Stimulated activated effector memory CD8-positive, alpha-beta T cell treated with anti-CD3 and anti-CD28 coated beads, Interleukin-12 subunit alpha, Interleukin-12 subunit beta, amount 100 ng/mL, for 72 hours (primary cell): ENCODE measurements at places on chromosomes 2 and 18.

DNA sequence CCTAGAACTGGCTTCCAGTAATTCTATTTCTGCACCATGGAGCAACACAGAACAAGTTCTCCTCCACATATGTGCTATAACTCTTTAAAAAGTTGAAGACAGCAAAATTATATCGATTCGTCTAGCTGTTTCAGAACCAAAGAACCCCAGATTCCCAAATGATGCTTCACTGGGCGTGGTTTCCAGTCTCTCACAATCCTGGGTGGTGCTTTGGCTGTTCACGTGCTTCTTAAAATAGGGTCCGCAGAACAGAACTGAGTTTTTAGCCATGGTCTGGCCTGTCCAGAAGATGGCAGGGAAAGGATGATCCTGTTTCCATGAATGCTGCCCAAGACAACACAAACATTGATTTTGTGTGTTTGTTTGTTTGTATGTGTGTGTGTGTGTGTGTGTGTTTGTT is 37.6 kb upstream of the PARD3B start:
- no peak for DNase-seq

DNA sequence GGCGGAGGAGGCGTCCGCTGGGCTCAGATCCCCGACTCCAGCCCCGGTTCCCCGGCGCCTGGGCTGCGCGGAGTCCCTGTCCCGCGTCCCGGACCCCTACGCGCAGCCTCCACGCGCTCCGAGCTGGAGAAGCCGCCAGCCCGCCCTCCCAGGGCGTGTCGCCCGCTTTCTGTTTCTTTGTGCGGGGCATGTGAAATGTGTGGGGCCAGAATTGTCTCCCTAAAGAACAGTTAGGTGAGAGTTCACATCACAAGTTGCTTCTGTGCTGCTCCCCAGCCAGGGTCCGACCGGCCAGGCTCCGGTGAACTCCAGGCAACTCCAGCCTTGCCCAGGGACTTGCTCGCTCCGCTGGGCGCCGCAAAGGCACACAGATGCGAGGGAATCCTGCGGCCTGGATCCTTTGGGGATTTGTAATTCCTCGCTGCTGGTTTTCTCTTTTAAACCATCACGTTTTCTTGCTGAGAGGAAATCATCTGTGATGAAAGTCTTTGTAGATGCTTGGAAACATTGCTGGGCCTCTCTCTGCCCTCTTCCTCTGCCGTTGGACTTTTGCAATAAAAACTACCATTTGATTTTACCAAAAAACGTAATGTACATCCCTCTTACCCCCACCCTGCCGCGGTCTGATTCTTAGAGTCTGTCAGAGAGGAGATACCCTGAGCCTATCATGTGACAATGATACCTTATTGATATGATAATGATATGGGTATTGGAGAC is 631 bp downstream of the GYPC start:
- peak; percentile 25 for DNase-seq

DNA sequence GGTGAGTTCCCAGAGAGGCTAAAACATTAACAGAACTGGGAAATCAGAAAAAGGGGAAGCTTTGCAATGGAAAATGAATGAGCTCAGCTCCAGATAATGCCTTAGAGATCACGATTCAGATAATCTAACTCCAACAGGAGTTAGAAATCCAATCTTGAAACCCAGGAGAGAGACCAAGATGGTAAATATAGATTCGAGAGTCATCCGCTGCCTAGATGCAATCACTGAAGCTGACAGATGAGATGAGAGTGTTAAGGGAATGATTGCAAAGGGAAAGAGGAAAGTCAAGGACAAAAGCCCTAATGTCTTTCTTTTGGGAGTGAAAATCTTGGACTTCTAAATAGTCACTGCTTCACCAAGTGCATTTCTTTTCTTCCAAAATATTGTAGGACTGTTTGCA is 722.0 kb downstream of the EPHA4 start:
- DNase-seq: no peak

DNA sequence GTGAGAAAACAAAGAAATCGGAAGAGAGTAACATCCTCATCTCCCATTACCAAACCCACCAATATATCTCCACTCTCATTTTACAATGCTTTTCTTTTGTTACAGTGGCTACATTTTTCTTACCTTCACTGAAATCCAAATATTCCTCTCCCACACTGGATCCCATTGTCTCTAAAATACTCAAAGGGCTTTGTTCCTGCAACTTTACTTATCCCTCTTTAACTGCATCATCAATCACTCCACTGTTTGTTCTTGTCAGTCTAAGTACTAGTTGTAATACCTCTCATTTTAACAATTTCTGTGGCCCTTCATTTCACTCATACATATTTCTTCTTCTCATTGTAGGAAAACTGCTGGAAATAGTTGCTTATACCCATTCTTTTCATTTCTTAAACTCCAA is 464.2 kb upstream of the PIK3C3 start:
- no peak for DNase-seq

GRCh38 chr2:226802573-226802972 is 3.0 kb upstream of the IRS1 start:
- DNase-seq: no peak

- DNase-seq: no peak
These were observed 177.1 kb downstream of the ETAA1 start for GRCh38 chr2:67574230-67574629.

- peak; percentile 17 for DNase-seq
These were observed 172.9 kb downstream of the NDUFA10 start for GRCh38 chr2:239852272-239852671.

GRCh38 chr18:55713707-55714106 is 125.7 kb upstream of the TCF4 start:
- no peak for DNase-seq

- DNase-seq: no peak
These were observed 34.6 kb downstream of the LOXHD1 start for GRCh38 chr18:46622451-46622850.

DNA sequence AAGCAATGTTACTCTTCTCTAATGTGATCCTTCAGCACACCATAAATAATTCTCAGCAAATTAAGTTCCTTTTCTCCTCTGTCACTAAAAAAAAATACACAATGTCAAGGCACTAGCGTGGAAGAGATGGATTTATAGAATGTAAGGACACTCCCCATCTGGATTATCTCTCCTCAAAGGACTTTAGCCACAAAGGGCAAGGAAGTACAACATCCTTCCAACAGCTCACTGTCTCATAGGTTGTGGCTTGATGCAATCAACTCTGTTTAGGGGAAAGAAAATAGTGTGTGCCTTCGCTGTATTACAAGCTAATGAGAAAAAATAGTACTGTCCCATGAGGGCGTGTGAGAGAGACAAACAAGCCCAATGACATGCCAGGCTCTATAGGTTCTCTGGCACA is 129.1 kb upstream of the DNMT3A start:
- DNase-seq: no peak

GRCh38 chr2:66435549-66435875 is 587 bp downstream of the MEIS1 start:
- DNase-seq: no peak

- no peak for DNase-seq
These were observed 44.3 kb downstream of the SPRED2 start for GRCh38 chr2:65388051-65388531.

DNA sequence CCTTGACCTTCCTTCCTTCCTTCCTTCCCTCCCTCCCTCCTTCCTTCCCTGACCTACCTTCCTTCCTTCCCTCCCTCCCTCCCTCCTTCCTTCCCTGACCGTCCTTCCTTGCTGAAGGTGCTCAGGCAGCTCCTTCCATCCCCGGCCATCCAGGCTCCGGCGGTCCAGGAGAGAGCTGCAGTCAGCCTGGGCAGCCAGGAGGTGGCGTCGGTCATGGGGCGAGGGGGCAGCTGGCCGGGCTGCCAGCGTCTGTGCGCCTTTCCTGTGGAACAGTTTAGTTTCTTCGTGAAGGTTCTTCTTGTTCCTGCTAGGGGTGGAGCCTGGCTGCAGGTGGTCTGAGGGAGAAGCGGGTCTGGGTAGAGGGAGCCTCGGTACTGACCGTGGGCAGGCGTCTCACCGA is 15.7 kb downstream of the GPR35 start:
- DNase-seq: peak; percentile 49

DNA sequence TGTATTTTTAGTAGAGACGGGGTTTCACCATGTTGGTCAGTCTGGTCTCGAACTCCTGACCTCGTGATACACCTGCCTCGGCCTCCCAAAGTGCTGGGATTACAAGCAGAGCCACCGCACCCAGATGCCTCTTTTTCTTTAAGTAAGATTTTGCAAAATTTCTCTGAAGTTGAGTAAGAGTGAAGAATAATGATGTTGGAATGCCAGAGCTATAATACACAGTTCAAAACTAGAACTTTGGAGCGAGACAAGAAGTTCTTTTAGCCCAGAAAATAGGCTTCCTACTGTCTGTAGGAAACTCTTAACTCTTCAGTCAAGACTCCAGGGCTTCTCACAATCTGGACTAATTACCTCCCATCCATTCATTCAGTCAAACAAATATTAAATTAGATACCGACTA is 51.4 kb downstream of the MARCHF4 start:
- no peak for DNase-seq
